Non-pigmented ciliary epithelial cell (primary cell): ENCODE measurements at places on chromosomes 3 and 15.

DNA sequence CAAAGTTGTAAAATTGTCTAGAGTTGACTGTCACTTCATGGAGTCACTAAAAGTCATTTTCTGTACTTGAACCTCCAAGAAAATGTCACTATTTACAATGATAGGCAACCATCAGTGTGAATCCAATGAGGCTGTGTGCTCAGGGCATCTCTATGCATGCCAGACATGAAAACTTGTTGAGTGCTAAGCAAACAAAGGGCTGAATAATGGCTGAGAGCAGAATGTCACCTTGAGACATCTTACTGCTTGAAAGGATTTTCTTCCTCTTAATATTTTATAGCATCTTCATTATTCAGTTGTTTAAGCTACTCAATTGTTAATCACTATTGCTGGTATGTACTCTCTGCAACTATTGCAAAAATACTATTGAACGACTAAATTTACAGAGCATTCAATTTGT is 184.7 kb downstream of the PLCH1 start:
- no peak for DNase-seq

DNA sequence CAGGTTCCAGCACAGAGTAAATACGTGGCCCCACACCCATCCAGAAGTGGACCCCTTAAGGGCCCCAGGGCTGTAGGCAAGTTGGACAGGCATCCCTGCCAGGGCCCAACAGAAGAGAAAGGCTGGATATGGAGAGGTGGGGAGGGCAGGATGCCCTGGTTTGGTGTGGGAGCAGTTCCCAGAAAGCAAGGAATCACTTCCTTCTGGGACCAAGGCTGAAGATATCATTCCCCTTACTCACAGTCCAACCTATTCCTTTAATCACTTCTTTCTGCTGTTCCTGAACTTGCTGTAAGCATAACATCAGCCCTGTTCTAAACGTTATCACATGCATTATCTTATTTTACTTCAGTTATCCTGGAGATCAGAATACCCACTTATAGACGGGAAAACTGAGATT is 6.1 kb upstream of the MESP2 start:
- no peak for DNase-seq

GRCh38 chr3:63295806-63296205 is 17.7 kb downstream of the SYNPR start:
- DNase-seq: no peak

GRCh38 chr15:74957476-74958035 is 984 bp upstream of the RPP25 start:
- no peak for DNase-seq

GRCh38 chr3:106877627-106878026 is 499.6 kb upstream of the CCDC54 start:
- DNase-seq: peak; percentile 4

- no peak for DNase-seq
These were observed 159.3 kb downstream of the WDR76 start for GRCh38 chr15:43985976-43986680.

GRCh38 chr3:192253138-192253887 is 474.0 kb downstream of the FGF12 start:
- no peak for DNase-seq

DNA sequence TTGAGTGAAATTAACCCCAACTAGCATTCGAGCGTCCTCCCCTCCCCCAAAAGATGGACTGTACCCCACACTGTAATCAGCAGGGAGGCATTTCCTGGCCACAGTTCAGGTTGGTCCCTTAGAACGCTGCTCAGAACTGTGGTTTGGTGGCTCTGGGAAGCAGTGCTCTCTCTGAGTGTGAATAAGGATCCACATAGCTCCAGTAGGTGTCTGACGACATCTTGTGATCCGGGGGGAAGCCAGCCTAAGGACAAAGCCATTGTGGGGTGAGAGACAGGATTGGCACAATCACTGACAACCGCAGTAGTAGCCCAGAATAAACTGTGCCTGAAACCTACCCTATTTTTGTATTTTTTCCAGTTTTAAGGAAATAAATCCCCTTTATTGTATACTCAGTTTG is 125.3 kb downstream of the IGF1R start:
- no peak for DNase-seq

GRCh38 chr3:126113733-126114442 is 30.0 kb upstream of the SLC41A3 start:
- DNase-seq: no peak

GRCh38 chr15:42891569-42891968 is 29.0 kb downstream of the TTBK2 start:
- no peak for DNase-seq

DNA sequence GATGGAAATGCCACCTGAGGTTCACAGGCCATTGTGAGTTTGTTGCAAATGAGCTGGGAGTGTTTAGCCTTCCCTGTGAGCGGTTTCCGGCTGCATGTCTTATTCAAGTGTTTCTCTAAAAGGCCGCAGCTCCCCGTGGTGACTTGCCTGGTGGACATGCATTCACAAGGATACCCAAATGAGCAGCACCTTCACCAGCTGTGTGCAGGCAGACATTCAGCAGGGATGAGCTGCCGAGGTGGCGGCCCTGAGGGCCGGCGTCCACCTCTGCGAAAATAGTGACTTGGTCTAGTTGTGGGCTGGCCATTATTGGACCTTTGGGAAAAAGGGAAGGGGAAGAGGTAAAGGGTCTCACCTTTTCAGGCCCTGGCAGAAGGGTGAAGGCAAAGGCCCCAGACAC is 23.4 kb downstream of the SPSB4 start:
- DNase-seq: no peak

DNA sequence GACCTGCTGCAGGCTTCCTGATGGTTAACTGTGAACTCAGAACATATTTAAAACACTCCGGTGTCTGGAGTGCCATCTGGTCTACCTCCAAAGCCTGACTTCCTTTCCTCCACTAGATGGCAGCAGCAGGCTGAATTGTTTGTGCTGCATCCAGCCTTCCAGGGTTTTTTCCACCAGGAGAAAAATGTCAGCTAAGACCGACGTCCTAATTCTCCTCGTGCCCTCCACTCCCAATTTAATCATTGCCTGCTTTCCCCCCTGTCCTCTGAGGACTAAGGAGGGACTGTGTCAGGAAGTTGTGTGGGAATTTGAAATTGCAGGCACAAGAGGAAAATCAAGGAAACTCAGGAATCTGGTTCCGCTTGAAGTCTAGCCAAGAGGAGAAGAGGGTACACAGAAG is 165.2 kb upstream of the UMPS start:
- no peak for DNase-seq

DNA sequence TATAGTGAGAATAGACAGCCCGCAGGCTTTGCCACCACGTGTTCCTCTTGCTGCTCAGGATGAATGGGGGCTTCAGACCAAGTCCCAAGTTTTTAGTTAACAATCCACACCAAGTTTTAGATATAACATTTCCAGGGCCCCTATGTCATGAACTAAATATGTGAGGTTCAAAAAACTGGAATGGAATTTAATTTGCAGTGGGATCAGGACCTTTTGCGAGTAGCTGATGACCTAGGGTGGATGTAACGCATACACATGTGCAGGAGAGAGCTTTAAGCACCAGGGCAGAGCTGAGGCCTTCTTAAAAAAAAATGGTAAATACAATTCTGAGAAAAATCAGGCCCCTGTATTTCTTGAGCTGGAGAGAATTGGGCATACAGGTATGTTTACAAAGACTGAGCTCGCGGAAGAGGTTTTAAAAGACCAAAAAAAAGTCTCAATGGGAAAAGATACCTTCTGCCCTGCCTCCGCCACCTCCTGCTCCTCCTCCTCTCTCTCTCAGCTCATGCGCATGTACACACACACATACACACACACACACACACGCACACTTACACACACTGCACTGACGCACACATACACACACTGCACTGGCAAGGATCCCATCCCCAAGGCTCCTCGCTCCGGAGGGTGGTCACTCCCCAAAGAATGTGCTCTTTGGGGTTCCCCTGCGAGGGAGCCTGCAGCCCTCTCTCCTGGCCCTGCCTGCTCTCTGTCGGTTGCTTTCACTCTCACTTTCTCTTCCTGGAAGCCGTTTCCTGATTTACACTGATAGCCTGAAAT is 48.2 kb upstream of the IGF1R start:
- DNase-seq: peak; percentile 40

- no peak for DNase-seq
These were observed 8.2 kb downstream of the PRKCD start for GRCh38 chr3:53169045-53169831.

DNA sequence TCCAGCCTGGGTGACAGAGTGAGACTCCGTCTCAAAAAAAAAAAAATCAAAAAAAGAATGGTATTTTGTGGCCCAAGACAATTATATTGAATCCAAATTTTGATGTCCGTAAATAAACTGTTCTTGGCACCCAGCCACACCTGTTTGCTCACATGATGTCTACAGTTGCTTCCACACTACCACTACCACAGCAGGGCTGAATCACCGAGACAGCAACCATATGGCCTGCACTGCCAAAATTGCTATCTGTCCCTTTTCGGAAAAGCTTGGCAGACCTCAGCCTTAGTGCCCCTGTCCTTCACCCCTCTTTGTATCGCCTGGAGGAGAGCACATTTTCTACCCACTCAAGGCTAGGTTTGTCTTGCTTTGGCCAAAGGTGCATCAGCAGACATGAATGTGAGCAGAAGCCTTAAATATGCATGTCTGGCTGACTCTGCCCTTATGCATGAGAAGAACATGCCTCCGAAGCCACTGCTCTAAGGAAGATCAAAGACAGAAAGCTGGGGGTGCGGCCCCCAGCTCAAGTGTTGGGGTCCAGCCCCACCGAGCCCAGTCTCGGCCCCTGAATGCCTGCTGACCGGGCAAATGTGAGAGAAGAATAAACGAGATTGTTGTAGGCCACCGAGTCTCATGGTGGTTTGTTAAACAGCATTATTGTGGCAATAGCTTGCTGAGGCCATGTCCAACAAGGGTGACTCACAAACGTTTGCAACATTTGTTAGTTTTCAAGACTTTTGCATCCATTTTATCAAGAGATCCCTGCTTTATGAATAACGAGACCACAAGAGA is 108.1 kb downstream of the TPRA1 start:
- no peak for DNase-seq

DNA sequence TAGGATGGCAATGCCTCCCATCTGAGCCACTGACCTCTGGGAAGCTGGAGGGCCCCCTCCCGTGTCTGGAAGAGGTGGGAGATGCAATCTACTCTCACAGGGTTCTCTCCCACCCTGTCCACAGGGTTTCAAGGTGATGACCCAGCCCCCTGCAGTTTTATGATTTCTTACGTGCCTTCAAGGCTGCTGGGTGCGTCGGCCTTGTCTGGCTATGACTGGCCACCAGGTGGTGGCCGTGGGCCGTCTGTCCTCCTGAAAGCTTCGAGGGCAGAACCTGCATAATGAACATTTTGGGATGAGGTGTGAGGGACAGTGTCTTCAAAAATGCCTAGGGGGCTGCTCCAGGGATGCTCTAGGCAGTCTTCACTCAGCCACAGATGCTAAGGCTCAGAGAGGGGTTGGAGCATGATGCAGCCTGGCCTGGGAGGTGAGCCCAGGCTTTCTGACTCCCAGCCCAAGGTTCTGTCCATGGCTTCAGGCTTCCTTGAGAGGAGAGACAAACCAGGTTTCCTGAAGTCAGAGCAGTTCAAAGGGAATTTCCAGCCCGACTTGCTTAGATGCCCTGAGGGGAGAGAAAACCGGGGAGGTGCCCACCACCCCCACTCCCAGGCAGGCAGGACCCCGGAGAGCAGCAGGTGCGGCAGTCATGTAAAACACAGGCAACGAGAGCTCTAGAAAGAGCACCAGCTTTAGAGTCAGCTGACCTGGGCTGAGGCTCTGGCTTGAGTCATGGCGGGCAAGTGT is 18.7 kb downstream of the ISG20 start:
- DNase-seq: no peak

DNA sequence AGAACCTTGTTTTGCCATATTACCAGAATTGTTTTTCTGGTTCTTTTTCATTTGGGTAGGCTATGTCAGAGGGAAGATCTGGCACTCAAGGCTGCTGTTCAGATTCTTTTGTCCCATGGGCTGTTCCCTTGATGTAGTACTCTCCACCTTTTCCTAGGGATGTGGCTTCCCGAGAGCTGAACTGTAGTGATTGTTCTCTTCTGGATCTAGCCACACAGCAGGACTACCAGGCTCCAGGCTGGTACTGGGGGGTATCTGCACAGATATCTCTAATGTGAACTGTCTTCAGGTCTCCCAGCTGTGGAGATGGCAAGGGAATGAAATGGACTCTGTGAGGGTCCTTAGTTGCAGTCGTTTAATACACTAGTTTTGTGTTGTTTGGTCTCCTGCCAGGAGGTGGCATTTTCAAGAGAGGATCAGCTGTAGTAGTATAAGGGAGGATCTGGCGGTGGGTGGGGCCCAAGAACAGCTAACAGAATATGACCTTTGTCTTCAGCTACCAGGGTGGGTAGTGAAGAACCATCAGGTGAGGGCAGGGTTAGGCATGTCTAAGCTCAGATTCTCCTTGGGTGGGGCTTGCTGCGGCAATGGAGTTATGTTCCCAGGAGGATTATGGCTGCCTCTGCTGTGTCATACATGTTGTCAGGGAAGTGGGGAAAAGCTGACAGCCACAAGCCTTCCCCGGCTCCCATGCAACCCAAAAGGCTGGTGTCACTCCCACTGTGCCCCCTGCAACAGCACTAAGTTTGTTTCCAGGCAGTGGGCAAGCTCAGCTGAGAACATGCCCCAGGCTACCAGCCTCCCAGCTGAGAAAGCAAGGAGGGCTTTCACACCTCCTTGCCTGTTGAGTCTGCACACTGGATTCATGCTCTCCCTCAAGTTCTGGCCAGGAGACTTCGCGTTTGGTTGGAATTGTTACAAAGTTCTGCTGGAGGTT is 252.5 kb downstream of the ISL2 start:
- no peak for DNase-seq

GRCh38 chr3:113985541-113985940 is 37.7 kb downstream of the ZDHHC23 start:
- DNase-seq: no peak

DNA sequence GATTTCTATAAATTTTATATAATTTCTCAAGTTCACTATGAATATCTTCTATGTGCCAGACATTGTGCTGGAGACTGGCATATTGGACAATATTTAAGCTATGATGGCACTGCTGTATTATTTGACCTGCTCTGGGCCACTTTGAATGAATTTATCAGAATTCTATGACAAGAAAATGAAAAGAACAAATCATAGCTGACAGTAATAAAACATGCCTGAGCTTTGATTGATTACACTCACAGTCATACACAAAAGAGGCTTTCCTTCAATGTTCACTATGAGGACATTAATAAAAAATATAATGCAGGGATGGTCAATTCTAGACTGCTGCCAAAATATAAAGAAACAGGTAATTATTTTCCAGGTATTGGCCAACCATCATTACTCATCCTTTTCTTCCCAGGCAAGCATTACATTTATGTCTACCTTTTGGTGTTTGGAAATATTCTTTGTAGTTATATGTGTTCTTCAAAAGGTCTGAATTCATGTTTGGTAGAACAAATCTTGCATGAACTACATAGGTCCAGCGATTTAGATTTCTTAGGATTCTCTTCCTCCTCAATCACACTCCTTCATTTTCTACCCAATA is 81.0 kb upstream of the ALCAM start:
- no peak for DNase-seq

GRCh38 chr3:172465281-172465680 is 17.0 kb upstream of the GHSR start:
- no peak for DNase-seq

GRCh38 chr3:31733234-31733667 is 200.5 kb downstream of the STT3B start:
- no peak for DNase-seq

- DNase-seq: no peak
These were observed 53.0 kb downstream of the THSD4 start for GRCh38 chr15:71168166-71168834.

GRCh38 chr3:41199866-41200668 is 762 bp downstream of the CTNNB1 start:
- no peak for DNase-seq

GRCh38 chr3:157351981-157352380 is 84.7 kb upstream of the PTX3 start:
- no peak for DNase-seq

- DNase-seq: no peak
These were observed 5.5 kb downstream of the DAZL start for GRCh38 chr3:16599694-16600093.
